ENCODE measurements at places on chromosomes 2 and 18. TPM values are rescaled to one million over a fixed set of nuclear protein-coding genes. Genes with fewer than 3 reads are reported as not detected.

The FAHD2B gene
- 37.4 TPM for total RNA-seq

The STAT4 gene
- 2.4 TPM for total RNA-seq

The SLC5A7 gene
- total RNA-seq = not detected

The ITGB1BP1 gene
- 39.8 TPM for total RNA-seq

The IAH1 gene
- total RNA-seq = 41.6 TPM

The CRACDL gene
- total RNA-seq = 1.7 TPM

The SULT1C4 gene
- 17.5 TPM for total RNA-seq

The NEU2 gene
- not detected for total RNA-seq

The MYO1B gene
- total RNA-seq = 74.6 TPM

Measured in mesothelial cell of epicardium (in vitro differentiated cells).